Activated T-helper 1 cell treated with anti-CD3 and anti-CD28 coated beads, Interleukin-2, amount 50 U/mL, for 16 hours (primary cell): ENCODE measurements at places on chromosomes 6 and 20.

GRCh38 chr6:168737481-168737880 lies 296.5 kb downstream of the SMOC2 start:
- DNase-seq = no peak

DNA sequence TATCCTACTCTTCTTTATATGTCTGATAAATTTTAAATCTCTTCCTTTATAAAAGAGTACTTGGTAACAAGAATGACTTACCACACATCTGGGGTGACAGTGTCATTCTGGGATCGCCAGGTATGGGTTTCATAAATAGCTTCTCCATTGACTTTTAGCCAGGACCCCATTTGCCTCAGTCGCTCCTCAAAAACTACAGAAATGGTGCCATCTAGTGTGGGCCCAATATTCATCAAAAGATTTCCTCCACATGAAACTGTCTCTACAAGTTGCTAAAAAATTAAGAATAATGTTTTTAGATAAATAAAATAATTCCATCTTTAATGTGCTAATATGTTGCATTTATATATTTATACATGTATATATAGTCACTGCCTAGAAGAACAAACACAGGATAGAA lies 9.7 kb downstream of the FUCA2 start:
- no peak for DNase-seq

DNA sequence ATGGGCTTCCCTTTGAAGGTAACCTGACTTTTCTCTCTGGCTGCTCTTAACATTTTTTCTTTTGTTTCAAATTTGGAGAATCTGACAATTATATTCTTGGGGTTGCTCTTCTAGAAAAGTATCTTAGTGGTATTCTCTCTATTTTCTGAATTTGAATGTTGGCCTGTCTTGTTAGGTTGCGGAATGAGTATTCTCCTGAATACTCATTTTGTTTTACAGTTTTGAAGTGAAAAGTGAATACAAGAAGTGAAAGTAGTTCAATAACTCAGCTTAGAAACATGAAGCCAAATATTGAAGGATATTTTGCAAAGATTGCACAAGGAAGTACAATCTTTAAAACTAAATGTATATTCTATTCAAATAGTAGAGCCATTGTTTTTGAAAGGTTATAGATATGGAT lies 120.2 kb upstream of the MAP3K4 start:
- no peak for DNase-seq

- no peak for DNase-seq
These were observed 815 bp upstream of the ITPR3 start for GRCh38 chr6:33620158-33620855.

- DNase-seq = peak; percentile 52
These were observed 725 bp downstream of the EEF1A1 start for GRCh38 chr6:73519926-73520687.

GRCh38 chr20:5662769-5663168 lies 87.4 kb upstream of the SHLD1 start:
- DNase-seq = no peak

DNA sequence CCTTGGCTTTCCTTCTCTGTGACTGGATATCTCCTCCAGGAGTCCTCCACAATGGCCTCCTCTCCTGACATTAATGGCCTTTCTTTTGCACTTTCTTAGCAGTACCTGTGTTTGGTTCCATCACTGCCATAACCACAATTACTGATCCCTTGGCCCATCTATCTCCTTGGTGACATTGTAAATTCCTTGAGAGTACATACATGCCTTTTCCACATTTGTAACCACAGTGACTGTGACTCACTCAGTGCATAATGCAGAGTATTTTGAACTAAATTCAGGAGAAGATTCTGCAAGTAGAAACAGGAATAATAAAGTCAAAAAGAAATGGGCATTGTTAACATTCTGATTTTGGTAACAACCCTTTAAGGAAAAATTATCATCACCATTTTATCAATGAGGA lies 197.2 kb upstream of the SOX4 start:
- no peak for DNase-seq

- DNase-seq = no peak
These were observed 40.1 kb downstream of the CDKAL1 start for GRCh38 chr6:20574355-20574754.

DNA sequence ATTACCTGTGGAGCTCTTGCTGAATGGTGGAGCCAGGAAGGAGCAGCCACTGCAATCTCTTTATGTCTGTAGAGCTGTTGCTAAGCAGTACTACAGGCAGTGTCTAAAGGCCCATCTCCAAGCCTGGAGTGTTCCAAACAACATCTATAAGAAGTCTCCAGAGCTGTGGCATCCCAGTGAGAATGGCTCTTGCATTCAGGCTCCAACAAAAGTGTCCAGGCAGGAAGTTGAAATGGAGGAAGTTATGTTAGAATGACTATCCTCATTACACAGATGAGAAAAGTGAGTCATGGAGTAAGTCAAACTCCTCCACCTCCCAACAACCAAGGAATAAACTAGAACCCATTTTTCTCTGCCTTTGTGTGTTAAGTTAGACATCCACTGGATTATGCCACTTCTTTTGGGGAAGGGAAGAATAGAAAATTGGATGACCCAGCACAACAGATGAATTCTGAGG lies 288.5 kb upstream of the STXBP5 start:
- DNase-seq = no peak

- DNase-seq = no peak
These were observed 40.6 kb downstream of the MAFB start for GRCh38 chr20:40648210-40649072.

GRCh38 chr20:35611482-35611881 lies 4.1 kb upstream of the SPAG4 start:
- DNase-seq = no peak

DNA sequence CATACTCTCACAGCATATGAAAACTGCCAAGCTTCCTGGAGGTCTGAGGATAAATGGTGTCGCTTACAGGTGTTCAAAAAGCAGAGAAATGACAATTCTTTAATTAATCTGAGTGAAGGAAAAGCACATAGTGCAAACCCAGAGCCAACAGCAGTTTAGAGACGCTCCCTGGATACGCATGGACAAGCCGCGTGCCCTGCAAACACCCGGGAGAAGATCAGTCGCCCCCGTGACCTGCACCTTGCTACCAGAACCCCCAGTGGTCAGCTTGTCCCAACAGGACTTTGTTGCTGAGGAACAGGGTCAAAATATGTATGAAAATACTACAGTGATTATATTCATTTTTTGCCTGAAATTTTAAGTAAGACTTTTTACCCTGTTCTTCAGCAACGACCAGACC lies 93.9 kb downstream of the PSMG4 start:
- DNase-seq = no peak

GRCh38 chr6:132830334-132830751 lies 16.0 kb downstream of the RPS12 start:
- DNase-seq = no peak

DNA sequence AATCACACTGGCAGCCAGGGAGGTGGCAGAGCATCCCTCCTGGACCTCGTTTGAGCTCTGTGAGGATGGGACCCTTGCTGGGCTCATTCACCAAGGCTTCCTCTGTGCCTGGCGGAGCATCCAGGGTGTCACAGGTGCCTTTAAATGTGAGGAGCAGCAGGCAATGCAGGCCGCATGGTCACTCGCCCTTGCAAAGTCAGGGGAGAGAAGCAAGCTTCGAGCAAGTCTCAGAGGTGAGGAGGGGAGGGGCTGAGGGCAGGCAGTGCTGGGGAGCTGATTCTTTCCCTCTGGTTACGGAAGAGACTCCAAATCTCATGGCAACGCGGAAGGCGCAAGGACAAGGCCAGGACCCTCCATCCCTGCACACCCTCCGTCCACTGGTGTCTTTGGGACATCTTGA lies 182.7 kb upstream of the PMEPA1 start:
- DNase-seq = no peak

DNA sequence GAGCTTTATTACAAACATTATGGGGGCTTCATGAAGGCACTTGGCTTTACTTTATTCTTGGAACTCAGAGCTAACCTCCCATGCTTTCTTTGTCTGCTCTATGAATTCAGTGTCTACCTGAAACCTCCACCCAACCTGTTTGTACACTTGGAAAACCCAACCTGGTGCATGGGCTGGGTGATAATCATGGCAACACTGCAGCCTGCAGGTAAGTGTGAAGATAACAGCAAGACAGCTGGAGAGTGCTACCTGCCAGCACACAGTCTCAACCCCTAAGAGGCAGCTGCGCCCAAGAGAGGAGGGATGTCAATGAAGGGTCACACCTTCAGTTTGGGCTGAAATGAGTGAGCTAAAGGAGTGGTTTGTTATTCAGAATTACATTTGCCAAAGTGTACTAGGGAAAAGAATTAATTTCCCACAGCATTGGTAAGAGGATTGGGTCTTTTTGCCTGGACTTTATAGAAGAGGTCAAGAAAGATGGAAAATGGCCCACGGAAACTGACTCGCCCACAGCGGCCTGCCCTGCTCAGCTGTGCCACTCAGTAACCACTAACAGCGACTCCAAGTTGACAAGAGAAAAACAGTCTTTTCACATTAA lies 24.4 kb downstream of the FOXQ1 start:
- DNase-seq = no peak

- DNase-seq = no peak
These were observed 51.2 kb downstream of the HNF4A start for GRCh38 chr20:44406572-44407137.

DNA sequence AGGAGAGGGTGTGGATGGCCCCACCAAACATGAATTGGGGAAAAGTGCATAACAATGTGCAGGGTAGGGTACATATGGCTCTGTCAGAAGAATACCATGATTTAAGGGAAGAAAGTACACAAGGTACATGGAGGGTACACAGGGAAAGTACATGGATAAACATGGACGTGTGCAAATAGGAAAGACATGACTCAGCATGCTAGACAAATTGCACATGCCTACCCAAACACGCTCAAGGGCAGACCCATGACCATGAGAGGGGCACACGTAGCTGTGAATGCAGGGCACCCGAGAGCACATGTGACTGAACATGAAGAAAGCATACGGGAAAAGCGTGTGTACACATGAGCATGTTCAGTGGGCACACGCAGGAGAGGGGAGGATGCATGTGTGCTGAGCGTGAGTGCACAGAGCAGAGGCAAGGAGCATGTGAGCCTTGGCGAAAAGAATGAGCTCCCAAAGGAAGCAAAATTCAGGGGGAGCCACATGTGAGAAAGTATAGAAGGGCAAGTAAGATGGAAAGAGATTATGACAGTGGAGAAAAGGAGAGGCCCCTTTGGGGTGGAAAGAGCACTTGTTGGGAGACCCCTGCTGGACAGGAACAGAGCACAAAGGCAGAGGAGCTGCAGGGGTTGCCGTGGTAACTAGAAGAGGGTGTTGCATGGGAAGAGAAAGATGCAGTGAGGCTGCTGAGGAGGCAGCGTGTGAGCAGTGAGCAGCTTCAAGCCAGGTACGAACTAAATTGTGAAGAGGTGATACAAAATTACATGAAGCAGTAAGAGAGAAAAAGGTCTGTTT lies 17.8 kb downstream of the OR2H2 start:
- DNase-seq = no peak

- DNase-seq = no peak
These were observed 11.2 kb upstream of the TTPAL start for GRCh38 chr20:44464514-44464913.

- DNase-seq = no peak
These were observed 331.2 kb downstream of the QKI start for GRCh38 chr6:163745536-163746400.

GRCh38 chr20:60201198-60201835 lies 243.1 kb downstream of the CDH26 start:
- DNase-seq = no peak

DNA sequence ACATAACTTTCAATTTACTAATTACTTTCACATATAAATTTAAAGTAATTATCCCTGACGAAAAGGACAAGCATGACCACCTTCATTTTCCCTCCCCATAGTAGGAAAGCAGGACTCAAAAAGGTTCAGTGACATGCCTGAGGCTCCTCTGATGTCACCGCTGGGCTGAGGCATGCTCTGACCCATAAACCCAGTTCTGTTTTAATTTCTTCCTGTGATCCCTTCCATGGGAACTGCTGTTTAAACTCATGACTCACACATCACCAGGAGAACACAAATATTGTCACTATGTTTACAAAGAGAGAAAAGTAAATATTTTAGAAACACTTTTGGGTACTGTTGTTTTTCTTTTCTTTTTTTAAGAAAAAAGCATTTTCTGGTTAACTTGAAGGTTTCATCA lies 38.0 kb upstream of the NR2E1 start:
- no peak for DNase-seq

DNA sequence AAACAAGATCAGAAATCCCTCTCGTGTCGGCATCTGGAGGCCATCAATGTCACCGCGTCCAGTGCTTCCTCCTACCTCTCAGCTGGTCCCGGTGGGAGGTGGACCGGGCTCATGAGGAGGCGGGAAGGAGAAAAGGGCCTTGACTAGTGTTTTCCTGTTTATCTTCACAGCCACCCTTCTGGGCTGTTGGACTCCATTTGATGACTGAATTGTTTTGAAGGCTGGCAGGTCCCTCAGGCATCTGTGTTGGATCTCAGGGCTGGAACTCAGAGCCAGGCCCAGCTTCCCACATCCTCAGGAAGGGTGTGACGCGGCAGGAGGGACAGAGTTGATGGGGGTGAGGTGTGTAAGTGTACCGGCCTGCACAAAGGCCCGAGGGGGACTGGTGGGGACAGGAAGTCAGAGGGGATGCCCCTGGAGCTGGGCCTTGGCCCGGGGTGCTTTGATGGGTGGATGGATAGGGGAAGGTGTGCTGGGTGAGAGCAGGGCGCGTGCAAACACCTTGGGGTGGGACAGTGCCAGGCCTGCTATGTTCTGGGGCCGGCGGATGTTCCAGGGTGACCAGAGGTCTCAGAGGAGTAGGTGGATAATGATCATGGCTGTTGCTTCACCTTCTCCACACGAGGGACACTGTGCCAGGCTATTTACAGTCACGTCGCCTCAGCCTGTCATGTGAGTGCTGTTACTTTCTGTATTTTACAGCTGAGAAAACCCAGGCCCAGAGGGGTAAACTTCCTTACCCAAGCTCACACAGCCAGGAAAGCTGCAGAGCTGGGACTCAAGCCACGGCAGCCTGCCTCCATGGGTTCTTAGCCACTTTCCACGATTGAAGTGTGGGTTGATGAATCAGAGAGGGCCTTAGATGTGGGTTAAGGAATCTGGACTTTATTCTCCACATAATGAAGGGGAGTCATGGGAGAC lies 17.9 kb upstream of the CHMP4B start:
- no peak for DNase-seq

- DNase-seq = no peak
These were observed 230.7 kb upstream of the PRDM1 start for GRCh38 chr6:105855433-105855832.

DNA sequence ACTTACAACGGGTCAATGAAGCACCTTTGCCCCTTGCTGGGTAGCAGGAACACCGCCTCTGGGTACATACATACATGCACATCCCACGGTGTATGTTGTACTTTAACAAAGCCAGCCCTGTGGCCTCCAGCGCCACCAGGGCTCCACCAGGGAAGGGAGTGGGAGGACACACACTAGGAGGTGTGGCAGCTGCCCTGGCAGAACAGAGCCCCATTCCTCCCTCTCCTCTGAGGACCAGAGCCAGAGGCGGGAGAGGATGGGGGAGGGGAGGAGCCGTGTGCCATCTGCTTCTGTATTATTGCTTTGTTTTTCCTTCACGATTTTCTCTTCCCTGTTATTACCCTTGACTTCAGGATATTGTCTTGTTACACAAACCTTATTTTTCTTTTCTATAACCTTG lies 105.8 kb upstream of the TRAF3IP2 start:
- DNase-seq = no peak
